Right hindlimb (tissue), 1 donor: ENCODE measurements at places on chromosomes 5 and 9.

DNA sequence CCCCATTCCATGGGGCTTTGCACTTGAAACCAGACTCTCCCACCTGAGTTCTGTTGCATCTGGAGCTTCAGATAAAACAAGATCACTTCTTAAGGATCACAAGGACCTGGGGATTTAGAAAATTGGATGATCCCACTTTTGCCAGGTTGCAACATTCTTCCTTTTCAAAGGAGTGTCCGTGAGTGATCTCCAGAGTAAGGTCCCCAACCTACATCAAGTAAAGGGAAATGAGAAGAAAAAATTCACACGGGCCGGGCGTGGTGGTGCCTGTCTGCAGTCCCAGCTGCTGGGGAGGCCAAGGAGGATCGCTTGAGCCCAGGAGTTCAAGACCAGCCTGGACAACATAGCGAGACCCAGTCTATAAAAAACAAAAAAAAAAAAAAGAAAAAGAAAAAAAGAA, 41.2 kb upstream of the COL5A1 start:
- DNase-seq, result no peak

DNA sequence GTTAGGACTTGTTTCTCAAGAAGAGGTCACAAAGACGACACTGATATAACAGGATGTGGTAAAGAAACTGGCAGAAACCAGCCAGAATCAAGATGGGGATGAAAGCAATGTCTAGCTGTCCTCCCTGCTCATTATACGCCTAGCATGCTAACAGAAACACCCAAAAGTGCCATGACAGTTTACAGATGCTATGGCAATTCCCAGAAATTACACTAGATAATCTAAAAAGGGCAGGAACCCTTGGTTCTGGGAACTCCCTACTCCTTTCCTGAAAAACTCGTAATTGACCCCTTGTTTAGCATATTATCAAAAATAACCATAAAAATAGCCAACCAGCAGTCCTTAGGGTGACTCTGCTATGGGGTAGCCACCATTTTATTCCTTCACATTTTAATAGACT, 10.9 kb upstream of the MRPS30 start:
- DNase-seq, result no peak

DNA sequence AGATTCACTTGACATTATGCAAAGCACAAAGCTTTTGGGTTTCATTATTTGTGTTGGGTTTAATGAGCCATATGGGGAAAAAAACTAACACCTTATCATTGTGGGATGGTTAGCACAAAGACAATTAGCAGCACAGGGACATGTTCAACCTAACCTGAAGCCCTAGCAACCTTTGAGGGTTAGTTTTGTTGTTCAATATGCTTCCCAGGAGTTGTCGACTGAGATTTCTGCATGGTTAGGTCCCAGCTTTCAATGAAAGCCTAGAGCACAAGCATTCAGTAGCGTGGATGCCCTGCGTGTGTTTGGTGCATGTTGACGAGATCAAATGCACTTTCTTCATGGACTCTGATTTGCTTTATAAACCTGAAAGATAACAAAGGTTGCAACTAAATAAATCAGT, 565.2 kb upstream of the TLE4 start:
- DNase-seq, result no peak

- no peak for DNase-seq
Measured at GRCh38 chr5:172007175-172008110, 1.0 kb upstream of the FBXW11 start.

- no peak for DNase-seq
Measured at GRCh38 chr5:1178529-1179382, 22.6 kb upstream of the SLC6A19 start.

DNA sequence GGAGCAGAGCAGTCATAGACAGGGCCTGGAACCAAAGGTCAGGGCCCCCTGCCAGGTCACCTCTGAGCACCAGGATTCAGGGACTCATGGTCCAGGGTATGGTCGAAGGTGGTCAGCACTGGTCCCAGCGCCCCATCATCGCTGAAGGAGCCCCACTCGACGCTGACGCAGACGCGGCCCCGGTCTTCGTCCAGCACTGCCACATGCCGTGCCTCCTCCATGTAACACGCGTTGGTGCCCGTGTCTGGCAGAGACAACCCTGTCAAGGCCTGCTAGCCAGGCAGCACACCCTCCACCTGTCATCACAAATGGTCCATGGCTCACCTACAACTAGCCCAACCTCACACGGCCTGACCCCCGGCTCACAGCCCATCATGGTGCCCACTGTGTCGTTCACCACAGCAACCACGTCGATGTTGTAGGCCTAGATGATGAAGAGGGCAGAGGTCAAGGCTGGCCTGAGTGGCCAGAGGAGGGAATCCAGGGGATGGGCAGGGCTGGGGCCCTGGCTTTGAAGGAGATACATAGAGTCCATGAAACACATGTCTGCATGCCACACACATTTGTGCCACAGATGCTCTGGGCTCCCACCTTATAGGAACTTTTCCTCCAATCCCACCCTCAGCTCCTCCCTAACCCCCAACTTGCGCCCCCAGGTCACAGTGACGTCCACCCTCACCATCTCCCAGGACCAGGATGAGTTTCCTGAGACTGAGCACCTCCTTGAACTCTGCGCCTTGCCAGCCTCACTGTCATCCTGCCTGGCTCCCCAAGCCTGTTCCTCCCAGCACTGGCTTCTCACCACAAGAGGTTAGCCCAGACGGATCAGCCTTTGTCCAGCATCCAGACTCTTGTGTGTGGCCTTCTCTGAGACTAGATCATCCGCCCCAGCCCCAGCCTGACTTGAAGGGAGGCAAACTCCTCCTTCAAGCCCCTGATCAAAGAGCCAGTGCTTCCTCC, 9.5 kb downstream of the HK3 start:
- no peak for DNase-seq

DNA sequence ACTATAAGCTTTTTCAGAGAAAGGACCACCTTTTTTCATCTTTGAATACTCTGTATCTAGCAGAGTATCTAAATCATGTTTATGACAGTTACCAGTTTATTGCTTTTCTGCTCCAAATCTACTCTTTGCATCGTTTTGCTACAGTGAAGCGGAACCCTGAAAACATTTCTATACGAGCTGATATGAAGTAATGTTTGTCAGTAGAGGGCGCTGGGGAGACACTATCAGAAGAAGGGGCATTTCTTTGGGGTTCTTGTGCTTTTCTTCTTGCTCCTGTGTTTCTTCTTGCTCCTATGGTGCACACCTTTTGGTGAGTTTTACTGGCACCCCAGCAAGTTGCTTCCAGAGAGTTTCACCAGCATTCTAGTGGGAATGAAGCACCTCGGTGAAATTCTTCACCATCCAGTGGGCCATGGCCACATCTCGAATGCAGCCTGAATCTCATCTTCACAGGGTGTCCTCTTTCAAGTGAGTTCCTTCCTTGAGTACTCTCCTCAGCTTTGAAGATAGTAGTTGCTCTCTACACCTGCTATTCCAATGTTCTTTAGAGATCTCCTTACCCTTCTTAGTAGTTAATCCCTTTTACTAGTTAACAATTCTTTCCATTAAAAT, 98.4 kb downstream of the FGF1 start:
- DNase-seq, result no peak

GRCh38 chr5:151019331-151019730, 1.1 kb upstream of the GPX3 start:
- DNase-seq, result no peak

DNA sequence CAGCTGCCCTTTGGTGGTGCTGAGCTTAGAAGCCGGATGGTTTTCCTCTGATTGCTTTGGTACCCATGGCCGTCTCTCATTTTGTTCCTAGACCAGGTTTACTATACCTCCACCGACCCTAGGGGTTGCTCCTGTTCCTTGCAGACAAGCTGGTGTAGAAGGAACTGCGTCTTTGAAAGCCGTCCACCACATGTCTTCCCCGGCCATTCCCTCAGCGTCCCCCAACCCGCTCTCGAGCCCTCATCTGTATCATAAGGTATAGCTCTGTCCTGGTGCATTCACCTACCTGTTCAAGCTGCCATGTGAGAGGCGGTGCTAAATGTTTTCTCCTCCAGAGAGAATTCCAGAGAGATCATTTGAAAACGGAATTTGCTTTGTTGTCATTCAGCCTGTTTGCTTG, 39.5 kb downstream of the TENT4A start:
- no peak for DNase-seq

DNA sequence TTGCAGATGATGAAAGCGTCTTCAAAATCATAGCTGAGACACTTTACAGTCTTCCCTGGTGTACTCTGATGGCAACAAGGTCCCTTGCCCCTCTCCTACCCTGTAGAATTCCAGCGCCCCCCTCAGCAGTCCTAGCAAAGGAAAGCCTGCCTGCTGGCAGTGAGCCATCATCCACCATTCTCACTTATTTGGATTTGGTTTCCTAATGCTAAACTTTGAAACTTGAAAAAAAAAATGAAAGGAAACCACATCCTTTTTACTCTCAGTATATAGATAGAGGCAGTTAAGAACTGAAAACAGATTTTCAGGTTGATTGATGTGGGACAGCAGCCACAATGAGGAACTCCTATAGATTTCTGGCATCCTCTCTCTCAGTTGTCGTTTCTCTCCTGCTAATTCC, at the start of gene GZMA:
GZMA (plus strand) TSS at position 299 of the 400 bp plus-strand sequence; CDS start at position 336, 37 bp downstream.
- no peak for DNase-seq

- DNase-seq, result no peak
Measured at GRCh38 chr5:126430631-126431030, 7.4 kb downstream of the GRAMD2B start.

DNA sequence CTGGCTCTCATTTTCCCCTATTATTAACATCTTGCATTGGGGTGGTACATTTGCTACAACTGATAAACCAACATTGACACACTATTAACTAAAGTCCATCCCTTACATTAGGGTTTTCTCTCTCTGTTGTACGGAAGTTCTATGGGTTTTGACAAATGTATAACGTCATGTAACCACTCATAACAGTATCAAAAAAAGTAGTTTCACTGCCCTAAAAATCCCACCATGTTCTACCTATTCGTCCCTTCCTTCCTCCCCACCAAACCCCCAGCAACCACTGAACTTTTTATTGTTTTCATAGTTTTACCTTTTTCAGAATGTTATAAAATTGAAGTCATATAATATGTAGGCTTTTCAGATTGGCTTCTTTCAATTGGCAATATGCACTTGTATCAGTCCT, 40.1 kb downstream of the MLLT3 start:
- no peak for DNase-seq

DNA sequence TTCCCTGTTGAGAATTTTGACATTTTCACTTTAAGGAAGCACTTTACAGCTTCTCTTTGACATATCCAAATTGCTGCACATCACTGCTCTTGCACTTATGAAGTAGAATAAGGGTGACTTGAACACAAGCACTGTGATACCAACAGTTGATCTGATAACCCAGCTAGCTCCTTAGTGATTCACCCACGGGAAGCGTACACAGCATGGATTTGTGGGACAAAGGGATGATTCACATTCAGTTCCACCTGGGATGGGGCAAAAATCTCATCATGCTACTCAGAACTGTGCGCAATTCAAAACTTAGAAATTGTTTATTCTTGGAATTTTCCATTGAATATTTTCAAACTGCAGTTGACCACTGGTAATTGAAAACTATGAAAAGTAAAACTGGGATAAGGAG, 1565.5 kb upstream of the CDH9 start:
- no peak for DNase-seq

DNA sequence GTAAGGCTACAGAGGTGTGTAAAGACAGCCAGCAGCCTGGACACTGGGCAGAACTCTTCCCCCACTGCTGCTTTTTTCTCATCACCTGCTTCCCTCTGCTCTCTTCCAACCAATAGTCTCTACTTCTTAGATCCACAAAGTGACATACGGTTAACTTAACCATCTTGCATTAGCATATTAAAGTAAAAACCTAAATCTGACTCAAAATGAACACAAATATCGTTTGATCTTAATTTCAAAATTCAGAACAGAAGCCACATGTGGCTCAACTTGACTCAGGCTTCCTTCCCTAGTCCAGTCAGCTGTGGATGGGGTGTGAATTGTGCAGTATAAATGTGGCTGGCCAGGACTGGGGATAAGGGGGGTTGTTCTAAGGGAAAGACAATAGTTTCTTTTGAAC, 114.3 kb downstream of the STARD4 start:
- DNase-seq, result no peak

DNA sequence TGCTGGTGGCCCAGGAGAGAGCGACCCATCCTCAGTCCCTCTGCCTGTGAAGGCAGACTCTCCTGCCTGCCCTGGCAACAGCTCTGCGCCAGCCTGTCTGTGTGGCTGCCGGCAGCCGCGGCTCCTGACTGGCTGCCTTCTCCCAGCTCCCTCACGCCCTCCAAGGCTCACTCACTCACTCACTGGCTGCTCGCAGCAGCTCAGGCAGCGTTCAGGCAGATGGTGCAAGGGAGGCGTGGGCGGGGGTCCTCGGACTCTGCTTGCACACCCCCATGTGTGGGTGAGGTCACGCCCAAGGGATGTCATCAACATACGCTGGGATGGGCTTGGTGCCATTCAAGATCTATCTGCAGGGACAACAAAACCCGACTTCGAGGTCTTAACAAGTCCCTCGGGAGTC, 66.7 kb downstream of the DAB2IP start:
- peak; percentile 61 for DNase-seq

DNA sequence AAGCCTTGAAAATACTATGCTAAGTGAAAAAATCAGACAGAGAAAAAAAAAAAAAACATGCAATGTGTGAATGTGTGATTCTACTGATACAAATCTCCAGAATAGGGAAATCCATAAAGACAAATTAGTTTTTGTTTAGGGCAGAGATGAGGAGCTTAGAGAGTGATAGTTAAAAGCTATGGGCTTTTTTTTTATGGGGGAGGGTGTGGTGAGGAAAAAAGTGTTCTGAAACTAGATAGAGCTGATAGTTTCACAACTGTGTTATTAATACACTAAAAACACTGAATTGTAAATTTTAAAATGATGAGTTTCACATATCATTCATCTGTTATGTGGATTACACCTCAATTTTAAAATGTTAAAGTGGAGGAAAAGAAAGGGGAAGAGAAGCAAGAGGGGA, 228.3 kb upstream of the ZNF462 start:
- no peak for DNase-seq

DNA sequence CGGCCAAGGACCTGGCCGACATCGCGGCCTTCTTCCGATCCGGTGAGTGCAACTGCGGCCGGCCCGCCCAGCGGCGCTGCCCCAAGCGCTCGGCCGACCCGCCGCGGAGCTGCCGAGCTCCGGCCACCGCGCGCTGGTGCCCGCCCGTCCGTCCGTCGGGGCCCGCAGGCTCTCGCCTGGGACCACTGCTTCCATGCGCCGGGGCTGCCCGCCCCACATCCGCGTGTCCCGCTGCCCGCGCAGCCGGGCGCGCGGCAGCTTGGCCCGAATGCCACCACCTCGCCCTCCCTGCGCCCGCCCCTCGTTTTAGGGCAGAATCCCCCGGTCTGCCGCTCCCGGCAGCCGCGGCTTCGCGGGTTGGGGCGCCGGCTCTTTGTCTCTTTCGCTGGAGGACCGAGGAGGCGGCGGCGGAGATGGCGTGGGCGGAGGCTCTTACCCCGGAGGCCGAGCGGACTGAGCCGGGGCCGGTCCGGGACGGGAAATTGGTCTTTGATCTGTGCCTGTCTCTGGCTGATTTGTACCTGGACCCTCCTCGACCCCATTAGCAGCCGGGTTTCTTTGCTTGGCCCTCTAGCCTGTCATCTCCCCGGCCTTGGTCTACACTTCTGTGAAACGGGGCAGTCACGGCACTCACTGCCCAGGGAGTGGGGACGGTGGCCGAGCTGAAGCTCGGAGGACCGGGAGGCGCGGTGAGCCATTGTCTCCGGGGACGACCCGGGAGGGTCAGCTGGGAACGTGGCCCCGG, 871 bp downstream of the TRIO start:
- peak; percentile 58 for DNase-seq
